Kidney (tissue), 22 donors: ENCODE measurements at places on chromosomes 4 and X. TPM values are rescaled to one million over a fixed set of nuclear protein-coding genes. Genes with fewer than 3 reads are reported as not detected.

DNA sequence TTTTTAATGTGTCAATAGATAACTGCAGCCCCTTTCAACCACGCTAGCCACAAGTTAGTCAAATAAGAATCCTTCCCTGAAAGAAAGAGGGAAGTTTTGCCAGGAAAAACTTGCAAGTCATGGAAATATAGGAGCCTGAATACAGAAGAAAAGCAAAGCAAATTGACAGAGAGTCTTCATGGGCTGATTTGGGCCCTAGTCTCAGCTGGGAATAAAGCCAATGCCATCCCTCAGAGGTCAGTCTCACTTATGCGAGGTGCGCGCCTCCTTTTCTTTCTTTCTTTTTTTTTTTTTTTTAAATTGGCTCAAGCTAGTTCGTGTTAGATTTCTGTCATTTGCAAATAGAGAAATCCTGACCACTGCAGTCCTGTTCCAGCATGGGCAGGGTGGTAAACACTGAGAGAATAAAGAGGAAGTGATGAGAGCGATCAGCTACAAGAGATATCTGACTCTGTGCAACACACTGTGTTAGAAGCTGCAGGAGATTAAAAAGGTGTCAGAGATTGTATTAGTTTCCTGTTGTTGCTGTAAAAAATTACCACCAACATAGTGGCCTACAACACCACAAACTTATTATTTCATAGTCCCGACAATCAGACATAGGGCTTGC is 299.7 kb downstream of the LDB2 start:
- no peak for DNase-seq

DNA sequence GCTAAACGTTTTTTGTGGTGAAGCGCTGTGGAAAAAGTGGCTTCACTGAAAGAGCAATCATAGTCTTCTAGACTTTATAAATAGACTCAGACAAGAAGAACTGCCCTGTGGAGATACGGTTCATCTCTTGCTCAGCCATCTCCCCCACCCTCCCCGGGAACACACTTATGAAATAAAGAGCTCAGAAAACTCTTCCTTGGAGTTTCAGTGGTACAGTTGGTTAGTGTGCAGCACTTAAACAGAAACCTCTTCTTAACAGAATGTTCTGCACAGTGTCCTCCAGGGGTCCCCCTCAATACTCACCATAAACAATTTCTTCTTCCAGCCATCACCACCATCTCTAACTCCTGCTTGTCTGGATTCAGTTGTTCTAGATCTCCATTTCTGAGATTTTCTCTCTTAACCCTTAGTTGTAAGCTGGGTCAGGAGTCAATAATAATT is 313.0 kb downstream of the ARHGAP10 start:
- DNase-seq: peak; percentile 57

GRCh38 chrX:139759637-139760036 is 51.7 kb upstream of the MCF2 start:
- DNase-seq: no peak

DNA sequence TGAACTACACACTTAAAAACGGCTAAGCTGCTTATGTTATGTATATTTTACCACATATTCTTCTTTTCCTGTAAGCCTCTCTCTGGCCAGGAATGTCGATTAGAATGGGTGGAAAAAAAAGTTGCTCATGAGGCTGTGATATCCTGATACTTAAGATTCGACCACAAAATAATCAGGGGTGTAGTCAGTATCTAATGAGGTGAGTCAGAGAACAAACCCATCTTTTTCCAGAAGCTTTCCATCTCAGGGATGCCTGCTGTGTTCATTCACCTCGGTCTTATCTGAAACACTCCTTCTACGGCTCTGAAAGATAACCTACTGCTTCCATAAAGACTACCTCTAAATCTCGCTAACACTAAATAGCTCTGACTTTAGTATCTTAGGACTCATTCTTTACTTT is 142.7 kb upstream of the MAP3K15 start:
- no peak for DNase-seq

DNA sequence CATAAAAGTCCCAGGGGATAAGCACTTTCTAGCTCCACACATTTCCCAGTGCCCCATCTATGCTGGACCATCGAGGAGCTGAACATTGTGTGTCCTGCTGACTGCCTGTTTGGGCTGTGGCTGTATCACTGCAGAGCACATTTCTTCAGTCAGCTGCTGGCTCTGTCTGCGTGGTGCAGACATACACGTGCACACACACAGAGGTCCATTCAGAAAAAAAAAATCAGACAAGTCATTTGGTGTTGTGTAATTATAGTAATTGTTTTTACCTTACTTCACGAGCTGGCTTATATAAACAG is 1.1 kb upstream of the PDLIM3 start:
- no peak for DNase-seq

DNA sequence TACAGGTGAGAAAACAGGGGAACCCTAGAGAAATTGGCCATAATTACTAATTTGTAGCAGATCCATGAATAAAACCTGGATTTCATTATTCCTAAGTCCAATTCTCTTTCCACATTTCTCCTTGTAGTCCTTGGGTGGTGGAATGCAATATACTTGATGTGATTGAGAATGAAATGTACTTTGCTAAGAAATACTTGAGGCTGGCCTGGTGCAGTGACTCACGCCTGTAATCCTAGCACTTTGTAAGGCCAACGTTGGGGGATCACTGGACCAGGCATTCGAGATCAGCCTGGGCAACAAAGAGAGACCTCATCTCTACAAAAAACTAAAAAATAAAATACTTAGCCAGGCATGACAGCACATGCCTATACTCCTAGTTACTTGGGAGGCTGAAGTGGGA is 15.9 kb downstream of the TMEM184C start:
- DNase-seq: no peak

DNA sequence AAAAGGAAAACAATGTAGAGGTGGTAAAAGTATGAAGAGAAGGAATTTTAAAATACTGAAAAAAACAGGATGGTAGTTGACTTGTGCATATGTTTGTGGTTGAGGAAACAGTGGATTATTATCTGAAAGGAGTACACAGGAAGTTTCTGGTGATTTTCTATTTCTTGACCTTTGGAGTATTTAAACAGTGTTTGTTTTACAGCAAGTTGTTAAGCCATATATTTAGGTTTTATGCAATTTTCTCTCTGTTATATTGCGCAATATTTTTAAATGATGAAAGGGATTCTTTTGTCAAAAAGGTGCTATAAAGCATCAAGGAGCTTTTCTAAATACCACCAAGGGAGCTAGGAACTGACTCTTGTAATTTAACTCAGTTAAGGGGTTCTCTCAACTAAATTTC is 343.1 kb upstream of the MAOA start:
- no peak for DNase-seq

EDA gene
- total RNA-seq: 4.2 TPM

TEC gene
- total RNA-seq: 5.9 TPM

CHRNA9 gene
- total RNA-seq: not detected
